ENCODE measurements at places on chromosomes 16 and 17.

GRCh38 chr17:28188841-28189263, 130.1 kb upstream of the TMEM97 start:
- DNase-seq: no peak

GRCh38 chr16:83206426-83206825, 579.7 kb downstream of the CDH13 start:
- no peak for DNase-seq

GRCh38 chr17:72370819-72371218, 250.0 kb downstream of the SOX9 start:
- DNase-seq: no peak

GRCh38 chr16:89556750-89557689, 3.5 kb upstream of the RPL13 start:
- DNase-seq: peak; percentile 92

GRCh38 chr16:69435977-69436820, 11.8 kb downstream of the CYB5B start:
- DNase-seq: no peak

- no peak for DNase-seq
These were observed 22.5 kb upstream of the SLC7A5 start for GRCh38 chr16:87891764-87892163.

GRCh38 chr17:68613739-68614298, 12.7 kb upstream of the FAM20A start:
- DNase-seq: no peak

- DNase-seq: no peak
These were observed 22.3 kb downstream of the RPGRIP1L start for GRCh38 chr16:53681354-53681753.

Measured in Peyer's patch (tissue), 4 donors.